ENCODE measurements at places on chromosomes 11 and 22.

GRCh38 chr11:35148163-35148837 lies 9.3 kb downstream of the CD44 start:
- no peak for DNase-seq

DNA sequence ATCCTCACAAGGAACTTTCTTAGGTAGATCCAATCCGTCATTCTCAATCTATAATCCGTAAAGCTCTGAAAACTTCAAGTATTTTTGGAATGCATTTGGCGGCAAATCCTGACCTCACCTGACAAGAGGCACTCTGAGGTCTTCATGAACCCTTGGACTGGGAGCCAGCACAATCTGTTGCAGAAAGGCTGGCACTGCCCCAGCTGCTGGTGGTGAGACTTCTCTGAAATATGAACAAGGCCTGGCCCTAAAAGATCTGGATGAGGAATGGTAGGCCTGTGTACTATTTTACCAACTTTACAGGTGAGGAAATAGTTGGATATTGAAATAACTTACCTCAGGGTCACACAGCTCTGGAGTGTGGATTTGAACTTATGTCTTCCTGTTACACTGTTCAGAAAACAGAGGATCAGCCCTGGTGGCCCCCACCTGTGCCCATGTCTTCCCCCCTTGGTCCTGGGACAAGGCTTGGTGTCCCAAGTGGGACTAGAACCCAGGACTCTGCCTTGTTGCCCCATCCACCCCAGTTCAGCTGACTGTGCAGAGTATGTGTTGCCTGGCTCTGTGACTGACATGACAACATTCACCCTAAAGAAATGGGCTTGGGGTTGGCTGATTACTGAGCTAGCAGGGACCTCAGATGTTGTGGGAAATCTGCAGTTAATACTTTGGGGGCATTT lies 471.4 kb downstream of the MN1 start:
- DNase-seq, result no peak

GRCh38 chr11:112902361-112903011 lies 58.7 kb upstream of the NCAM1 start:
- no peak for DNase-seq

GRCh38 chr11:75840522-75840921 lies 25.5 kb downstream of the UVRAG start:
- peak; percentile 80 for DNase-seq

DNA sequence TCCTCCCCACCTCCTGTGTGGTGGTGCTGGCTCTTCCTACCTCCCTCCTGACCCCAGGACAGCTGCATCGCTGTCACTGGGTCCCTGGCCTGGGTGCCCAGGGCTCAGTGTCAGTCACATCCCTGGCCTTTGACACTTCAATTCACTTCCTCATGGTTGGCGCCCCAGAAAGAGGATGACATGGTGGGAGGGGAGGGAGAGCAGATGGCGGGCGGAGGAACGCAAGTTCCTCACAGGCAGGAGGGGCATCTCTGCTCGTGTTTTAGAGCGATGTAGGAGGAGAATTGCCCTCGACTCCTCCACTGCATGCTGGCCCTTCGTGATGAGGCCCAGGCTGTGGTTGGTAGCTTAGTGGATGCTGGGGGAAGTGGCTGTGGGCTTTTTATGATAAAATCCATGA lies 35.1 kb upstream of the KRTAP5-7 start:
- DNase-seq, result no peak

DNA sequence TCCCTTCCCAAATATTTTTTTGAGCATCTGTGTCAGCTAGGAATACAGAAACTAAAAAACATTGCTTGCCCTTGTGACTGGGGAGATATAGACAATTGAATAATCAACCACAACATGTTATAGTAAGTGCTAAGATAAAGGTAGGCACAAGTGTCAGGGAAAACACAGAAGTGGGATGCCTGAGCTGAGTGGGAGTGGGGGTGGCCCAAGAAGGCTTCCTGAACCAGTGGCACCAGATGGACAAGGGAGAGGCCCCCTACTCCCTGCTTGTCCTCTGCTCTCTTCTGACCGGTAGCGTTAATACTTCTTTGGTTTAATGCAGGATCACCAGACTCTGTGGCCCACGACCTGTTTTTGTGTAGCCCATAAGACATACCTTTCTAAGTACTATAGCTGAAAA lies 48.8 kb downstream of the PACS1 start:
- no peak for DNase-seq

GRCh38 chr11:89626366-89626765 lies 83.7 kb upstream of the TRIM77 start:
- DNase-seq, result no peak

- no peak for DNase-seq
Observed at GRCh38 chr11:33025339-33025722, 9.7 kb downstream of the DEPDC7 start.

DNA sequence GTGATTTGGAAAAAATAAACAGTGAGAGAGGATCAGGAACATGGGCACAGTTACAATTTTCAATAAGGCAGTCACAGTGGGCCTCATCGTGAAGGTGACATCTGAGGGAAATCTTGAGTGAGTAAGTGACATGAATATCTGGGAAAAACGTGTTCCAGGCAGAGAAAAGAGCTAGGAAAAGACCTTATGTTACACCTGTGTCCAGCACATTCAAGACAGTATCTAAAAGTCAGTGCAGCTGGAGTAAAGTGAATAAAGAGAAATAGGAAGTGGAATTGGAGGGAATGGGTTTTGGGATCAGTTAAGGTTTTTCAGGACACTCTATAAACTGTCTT lies 827.5 kb upstream of the FAT3 start:
- DNase-seq, result no peak

DNA sequence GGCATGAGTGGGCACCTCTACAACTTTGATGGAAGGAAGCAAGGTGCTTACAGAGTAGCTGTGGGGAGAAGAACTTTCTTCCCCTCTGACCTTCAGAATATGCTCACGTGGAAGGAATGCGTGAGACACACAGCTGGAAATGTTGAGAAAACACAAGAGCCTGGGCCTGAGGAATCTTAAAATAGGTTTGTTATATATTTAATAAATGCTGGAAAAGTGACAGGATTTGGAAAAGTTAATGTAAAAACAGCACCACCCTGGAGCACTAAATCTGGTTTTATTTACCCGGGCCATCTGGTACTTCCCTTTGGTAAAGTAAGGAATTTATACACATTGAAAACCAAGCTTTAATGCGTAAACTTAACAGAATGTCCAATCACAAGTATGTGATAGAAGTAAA lies 14.0 kb upstream of the AMPD3 start:
- DNase-seq, result no peak

DNA sequence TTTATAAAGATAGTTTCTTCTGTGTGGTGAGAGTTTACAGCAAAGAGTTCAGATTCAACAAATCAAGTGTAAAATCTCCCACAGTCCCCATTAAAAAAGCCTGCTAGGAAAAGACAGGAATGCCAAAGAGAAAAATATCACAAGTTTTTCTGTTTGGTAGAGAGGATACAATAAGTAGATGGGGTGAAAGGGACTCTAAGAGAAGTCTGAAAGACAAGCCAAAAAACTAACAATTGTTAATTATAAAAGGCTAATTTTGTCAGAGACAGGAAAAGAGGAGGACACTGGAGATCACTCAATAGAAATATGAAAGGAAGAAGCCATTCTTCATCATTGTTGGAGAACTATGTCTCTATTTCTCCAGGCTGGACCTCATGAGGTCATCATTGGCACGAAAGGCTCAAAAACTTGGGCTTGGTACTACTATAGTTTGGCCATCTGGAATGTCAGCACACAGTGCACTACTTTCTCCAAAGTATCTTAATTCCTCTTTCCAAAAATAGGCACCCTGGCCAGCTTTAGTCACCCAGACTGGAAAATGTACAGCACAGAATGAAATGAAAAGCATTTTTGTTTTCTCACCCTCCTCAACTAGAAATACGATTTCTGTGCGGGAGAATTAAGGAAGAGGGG lies 531 bp upstream of the SOX6 start:
- peak; percentile 14 for DNase-seq

GRCh38 chr11:46529095-46529905 lies 64.5 kb downstream of the AMBRA1 start:
- no peak for DNase-seq

GRCh38 chr22:50505276-50505775 lies 2.2 kb downstream of the LMF2 start:
- no peak for DNase-seq

- DNase-seq, result no peak
Observed at GRCh38 chr11:15481871-15482270, 367.1 kb downstream of the INSC start.

- DNase-seq, result no peak
Observed at GRCh38 chr22:31177420-31178162, 17.6 kb downstream of the RNF185 start.

- DNase-seq, result no peak
Observed at GRCh38 chr11:120578596-120579154, 67.1 kb downstream of the GRIK4 start.

DNA sequence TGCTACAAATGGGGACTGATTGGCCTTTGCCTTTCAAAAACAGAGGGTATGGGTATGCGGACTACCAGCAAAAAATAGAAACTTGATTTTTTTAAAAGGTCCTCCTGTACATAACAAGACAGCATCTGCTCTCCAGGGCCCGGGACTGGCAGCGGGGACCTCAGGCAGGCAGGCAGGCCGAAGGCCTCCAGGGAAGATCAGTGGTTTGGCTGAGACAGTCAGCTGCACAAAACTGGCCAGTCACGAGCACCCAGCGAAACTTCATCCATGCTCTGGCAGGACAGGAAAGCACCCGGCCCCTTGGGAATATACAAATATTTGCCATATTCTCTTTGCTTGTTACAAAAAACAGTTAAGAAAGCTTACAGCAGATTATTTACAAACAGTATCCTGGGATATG lies 11.0 kb downstream of the RPL27A start:
- no peak for DNase-seq

GRCh38 chr11:115360186-115360824 lies 143.9 kb downstream of the CADM1 start:
- no peak for DNase-seq

DNA sequence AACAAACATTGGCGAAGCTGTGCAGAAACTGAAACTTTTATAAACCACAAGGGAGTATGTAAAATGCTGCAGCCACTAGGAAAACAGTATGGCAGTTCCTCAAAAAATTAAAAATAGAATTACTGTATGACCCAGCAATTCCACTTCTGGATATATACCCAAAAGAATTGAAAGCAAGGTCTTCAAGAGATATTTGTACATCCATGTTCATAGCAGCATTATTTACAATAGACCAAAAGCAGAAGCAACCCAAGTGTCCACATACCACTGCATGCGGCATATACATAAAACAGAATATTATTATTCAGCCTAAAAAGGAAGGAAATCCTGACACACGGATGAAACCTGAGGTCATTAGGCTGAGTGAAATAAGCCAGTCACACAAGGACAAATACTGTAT lies 85.8 kb downstream of the RELT start:
- no peak for DNase-seq

GRCh38 chr22:42584364-42584940 lies 30.2 kb downstream of the POLDIP3 start:
- no peak for DNase-seq

GRCh38 chr11:114598461-114598860 lies 2.9 kb upstream of the NXPE4 start:
- no peak for DNase-seq

DNA sequence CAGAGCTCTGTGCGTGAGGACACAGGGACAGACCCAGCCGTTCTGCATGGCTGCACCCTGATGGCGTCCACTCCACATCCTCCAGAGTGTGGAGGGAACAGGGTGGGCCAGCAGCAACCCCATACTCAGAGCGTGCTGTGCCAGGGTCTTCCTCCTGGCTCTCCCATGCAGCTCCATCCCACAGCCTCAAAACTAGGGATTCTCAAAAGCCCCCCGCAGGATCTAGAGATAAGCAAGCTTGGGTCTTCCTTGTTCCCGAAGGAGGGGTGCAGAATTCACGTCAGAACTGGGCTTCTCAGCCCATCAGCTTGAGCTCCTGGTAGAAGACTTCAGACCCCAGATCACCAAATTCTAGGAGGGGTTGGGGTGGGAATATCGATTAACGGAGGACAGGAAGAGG lies 858.8 kb downstream of the TBC1D22A start:
- no peak for DNase-seq

- no peak for DNase-seq
Observed at GRCh38 chr11:9576701-9577381, 3.4 kb downstream of the WEE1 start.

DNA sequence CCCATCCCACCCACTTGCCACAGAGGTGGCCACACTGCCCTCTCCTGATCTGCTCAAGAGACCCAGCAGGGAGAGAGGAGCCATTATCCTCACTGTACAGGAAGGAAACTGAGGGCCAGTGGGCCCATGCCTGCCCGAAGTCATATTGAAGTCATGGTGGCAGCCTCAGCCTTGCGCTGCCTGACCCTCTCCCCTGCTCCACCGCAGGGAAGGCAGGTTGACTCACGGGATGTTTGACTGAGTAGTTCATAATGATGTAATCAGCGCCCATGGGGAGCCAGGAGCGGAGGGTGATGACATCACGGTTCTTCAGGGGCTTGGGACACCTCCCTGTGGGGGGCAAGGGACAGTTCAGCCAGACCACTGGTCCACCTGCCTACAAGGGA lies 6.1 kb upstream of the ARAP1 start:
- no peak for DNase-seq

DNA sequence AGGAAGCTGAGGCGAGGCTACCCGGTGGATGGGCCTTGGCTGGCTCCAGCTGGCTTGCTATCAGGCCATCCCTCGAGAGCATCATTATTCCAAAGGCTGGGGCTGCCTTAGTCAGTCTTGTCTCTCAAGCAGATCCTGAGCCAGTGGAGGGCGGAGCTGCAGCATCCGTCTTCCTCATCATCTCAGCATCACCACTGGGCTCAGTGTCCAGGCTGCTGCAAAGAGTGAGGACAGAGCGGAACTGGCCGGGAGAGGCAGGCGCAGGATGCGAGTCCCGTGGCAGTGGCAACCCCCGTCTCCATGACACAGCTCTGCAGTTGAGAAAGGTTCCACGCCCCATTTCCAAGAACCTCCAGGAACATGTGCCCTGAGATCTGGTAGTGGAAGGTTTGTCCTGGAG lies 4.4 kb downstream of the TP53I11 start:
- no peak for DNase-seq

- DNase-seq, result no peak
Observed at GRCh38 chr11:43243927-43244326, 67.9 kb upstream of the API5 start.

DNA sequence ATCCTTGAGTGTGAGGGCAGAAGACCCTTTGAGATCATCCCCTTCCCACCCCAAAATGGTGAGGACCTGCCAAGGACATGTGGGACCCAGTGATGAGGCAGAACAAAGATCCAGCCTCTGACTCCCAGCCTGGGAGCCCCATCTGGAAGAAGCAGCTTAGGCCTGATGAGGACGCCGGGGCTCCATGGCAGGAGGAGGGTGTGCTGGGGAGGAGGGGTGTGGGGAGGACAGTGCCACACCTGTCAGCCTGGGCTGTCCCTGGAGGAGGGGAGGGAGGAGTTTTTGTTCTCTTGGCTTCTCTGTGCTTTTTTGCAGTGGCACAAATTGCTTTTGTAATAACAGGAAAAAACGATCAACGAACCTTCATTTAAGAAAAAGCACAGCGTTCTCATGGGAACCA lies 44.4 kb upstream of the DAGLA start:
- DNase-seq, result no peak

- no peak for DNase-seq
Observed at GRCh38 chr22:42769574-42770447, 49.1 kb upstream of the A4GALT start.

Data from HAP-1 (cell line).